ENCODE measurements at places on chromosomes 16 and 17.

DNA sequence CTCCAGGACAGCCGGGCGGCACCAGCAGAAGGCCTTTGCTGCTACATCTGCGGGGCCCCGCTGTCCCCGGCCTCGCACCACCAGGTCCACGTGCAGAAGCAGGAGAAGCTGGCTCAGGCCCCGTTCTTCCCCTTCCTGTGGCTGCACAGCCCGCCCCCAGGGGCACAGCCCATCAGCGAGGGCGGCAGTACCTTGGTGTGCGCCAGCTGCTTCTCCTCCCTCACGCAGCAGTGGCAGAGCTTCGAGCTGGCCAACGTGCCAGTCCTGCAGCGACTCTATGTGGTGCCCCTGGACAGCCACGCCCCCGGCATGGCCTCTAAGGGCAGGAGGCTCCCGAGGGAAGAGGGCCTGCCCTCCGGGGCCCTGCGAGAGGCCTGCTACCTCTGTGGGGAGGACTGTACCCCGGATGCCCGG lies 58.3 kb upstream of the CIBAR2 start:
- DNase-seq = no peak

DNA sequence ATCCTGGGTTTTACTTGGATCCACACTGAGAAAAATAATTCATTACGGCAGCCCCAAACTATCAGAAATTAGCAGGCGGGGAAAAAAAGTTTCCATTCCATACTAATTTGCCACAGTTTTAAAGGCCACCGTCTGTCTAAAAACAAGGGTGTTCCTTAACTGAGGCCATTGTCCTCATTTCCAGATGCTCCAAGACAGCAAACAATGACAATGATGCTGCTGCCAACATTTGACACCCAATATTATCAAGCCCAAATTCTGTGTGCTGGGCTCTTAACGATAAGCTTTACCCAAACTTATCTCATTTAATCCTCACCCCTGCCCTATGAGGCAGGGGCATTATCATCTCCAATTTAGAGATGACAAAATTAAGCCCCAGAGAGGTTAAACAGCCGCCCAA lies 26.3 kb downstream of the CUEDC1 start:
- no peak for DNase-seq

DNA sequence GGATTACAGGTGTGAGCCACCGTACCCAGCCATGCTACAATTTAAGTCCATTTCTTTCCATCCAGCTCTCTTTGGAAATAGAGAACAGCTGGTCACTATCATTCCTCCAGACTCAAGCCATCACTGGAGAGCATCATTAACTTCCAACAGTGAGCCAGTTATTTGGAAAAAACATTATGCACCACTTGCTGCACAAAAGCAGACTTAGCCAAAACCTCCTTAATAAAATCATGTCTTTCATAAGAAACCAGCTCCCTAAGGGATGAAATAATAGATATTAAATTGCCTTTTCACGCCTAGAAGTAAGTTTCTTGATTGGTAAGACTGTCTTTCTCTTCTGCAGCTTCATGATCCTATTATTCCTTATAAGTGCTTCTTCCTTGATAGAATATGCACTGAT lies 17.9 kb downstream of the SLC39A11 start:
- no peak for DNase-seq

- no peak for DNase-seq
Observed at GRCh38 chr16:27628241-27628942, 78.4 kb downstream of the KATNIP start.

DNA sequence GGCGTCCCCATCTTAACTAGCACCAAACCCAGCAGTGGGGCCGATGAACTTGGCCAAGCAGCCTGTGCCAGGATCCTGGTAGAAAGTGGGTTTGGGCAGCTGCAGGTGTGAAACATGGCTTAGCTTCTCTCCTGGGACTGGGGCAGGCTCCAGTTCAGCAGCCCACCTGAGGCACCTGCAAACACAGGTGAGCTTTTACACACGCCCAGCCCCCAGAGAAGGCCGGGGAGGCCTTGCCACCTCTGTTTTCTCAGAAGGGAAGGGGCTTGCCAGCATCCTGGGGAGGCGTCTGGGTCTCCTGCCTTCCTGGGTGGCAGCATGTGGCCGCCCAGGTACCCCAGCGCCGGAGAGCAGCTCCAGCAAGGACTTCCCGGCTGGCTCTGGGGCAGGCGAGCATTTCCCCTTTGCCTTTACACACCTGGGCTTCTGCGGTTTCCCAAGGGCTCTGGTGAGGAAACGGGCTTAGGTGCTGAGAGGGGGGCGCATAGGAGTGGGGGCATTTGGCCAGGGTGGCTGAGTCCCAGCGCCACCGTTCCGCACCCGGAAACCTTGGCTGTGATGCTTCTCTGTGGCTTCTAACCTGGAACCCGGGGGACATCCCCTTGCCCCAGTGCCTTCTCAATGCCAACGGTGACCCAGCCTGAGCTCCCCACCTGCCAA lies 81.6 kb upstream of the CBX4 start:
- DNase-seq = no peak

DNA sequence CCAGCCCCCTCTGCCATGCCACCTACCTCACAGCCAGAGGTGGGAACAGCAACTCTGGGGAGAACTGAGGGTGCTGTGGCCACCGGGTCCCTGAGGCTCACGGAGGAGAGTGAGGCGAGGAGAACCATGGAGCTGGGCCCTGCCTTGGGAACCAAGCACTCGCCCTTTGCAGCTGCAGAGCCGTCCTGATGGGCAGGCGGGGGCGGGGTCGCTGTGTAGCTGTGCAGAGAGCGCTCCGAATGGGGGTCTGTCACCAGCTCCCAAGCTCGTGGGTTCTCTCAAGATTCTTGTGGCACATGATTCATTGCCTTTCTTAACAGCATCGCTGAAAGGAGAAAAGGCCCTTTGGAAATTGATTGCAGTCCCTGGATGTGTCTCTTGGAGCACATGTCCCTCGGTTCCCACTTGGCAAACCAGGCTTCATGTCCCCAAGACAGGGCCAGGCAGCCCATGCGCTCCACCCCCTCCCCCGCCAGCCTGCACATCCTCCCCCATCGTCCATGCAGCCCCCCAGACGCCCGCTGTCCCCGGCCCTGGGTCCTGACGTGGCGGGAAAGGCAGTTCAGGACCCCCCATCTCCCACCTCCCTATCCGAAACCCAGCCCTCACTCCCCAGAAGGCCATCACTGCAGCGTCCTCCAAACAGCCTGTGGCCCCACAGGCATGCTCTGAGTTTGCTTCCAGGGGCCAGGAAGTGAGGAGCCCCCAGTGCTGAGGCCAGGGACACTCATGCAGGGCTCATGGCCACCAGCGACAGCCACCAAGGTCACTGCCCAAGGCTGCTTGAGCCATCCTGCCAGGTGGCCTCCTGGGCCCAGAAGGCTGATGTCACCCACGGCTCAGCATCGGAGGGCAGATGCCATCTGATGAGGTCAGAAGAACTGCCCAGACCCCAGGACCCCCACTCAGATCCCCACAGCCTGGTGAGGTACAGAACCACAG lies 20.6 kb upstream of the CHMP6 start:
- DNase-seq = no peak

GRCh38 chr17:38421171-38421841 lies 7.0 kb upstream of the ARHGAP23 start:
- no peak for DNase-seq

DNA sequence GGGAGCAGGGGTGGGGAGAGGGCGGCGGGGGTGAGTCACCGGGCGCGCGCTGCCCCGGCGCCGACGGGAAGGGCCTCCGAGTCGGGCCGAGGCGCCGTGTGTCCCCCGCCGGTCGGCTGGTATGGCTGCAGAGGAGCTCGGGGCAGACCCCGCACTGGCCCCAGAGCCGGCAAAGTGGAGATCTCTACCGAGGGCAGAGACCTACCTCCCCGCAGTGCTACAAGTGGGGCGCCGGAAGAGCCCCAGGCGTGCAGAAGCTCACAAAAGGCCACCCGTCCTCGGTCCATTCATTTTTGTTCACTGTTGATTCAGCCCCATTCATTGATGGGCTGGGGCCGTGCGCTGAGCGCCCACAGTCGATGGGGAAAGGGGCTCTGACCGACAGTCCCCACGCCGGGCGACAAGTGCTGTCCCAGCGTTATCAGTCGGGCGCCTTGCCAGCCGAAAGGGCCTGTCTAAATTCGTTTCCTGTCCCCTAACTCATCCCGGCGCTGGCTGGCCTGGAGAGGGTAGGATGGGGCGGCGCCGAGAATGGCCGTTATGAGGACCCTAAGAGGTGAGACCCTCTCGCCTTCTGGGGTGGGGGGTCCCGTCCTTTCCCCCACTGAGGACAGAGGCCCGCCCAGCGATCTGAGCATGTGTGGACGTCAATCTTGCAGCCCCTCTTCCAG lies 709 bp upstream of the ENO3 start:
- DNase-seq = no peak

DNA sequence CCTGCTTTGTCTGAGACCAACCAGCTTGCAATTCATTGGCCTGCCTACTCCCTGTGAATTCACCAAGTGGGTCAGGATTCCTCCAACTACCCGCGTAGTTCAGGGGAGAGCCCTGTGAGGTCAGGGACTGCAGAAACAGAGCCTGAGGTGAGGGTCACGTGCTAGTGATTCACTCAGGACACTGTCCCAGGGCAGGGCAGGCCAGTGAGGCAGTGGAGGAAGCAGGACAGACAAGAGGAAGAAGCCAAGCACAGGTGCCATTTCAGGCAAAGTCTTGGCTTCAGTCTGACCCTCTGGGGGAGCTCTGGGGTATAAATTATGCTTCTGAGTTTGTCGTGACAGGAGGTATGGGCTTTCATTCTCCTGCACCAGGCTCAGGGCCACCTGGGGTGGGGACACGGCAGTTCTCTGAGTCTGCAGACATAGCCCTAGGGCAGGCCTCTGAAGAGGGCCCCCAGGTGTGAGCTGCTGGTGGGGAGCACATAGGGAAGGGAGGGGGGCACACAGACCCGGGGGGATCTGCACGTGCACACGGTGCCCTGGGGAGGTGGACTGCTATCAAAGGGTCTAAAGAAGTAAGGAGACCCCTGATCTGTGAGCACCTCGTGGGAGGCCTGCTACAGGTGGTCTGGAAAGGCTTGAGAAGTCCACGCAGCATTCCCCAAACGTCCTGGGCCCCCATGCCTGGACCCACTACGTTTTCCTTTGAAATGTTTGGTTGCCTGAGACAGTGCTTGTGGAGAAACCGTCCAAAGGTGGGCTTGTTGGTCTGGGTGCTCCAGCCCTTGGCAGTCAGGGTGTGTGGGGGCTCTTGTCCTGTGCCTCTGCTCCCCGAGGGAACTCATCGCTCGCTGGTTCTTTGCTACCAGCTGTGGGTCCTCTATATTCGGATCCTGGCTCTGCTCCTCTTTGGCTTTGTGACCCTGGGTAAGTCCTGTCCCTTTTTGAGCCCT lies 46.4 kb downstream of the NKD1 start:
- no peak for DNase-seq

GRCh38 chr17:1136748-1137147 lies 43.0 kb downstream of the ABR start:
- DNase-seq = no peak

- no peak for DNase-seq
Observed at GRCh38 chr17:57262557-57262956, 6.2 kb downstream of the MSI2 start.

- DNase-seq = no peak
Observed at GRCh38 chr17:79458356-79458755, 152.5 kb downstream of the RBFOX3 start.

- peak; percentile 47 for DNase-seq
Observed at GRCh38 chr16:87550495-87550961, 51.8 kb upstream of the JPH3 start.

DNA sequence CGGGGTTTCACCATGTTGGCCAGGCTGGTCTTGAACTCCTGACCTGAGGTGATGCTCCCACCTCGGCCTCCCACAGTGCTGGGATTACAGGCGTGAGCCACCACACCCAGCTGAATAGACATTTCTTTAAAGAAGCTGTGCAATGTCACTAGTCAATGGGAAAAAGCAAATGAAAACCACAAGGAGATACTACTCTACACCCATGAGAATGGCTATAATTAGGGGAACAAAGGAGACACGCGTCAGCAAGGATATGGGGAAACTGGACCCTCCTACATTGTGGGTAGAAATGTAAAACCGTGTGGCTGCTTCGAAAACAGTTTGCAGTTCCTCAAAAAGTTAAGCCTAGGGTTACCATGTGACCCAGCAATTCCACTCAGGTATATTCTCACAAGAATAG lies 103.4 kb downstream of the VPS53 start:
- peak; percentile 48 for DNase-seq

GRCh38 chr16:57343221-57343620 lies 15.4 kb upstream of the CCL22 start:
- DNase-seq = no peak

- no peak for DNase-seq
Observed at GRCh38 chr16:84368308-84368996, at the start of gene ATP2C2. Gene ATP2C2, plus strand, starts transcription at chr16:84368538. Its CDS starts 78 bp downstream, at chr16:84368616.

GRCh38 chr17:77382966-77383612 lies 242.3 kb downstream of the SEC14L1 start:
- no peak for DNase-seq

- no peak for DNase-seq
Observed at GRCh38 chr17:81419319-81419885, 24.1 kb downstream of the BAHCC1 start.

GRCh38 chr17:31492880-31493655 lies 101.6 kb downstream of the RAB11FIP4 start:
- DNase-seq = peak; percentile 71
